ENCODE measurements at places on chromosomes 2 and 18.

- peak; percentile 66 for DNase-seq
Measured at GRCh38 chr2:27370816-27371620, 602 bp downstream of the SNX17 start.

DNA sequence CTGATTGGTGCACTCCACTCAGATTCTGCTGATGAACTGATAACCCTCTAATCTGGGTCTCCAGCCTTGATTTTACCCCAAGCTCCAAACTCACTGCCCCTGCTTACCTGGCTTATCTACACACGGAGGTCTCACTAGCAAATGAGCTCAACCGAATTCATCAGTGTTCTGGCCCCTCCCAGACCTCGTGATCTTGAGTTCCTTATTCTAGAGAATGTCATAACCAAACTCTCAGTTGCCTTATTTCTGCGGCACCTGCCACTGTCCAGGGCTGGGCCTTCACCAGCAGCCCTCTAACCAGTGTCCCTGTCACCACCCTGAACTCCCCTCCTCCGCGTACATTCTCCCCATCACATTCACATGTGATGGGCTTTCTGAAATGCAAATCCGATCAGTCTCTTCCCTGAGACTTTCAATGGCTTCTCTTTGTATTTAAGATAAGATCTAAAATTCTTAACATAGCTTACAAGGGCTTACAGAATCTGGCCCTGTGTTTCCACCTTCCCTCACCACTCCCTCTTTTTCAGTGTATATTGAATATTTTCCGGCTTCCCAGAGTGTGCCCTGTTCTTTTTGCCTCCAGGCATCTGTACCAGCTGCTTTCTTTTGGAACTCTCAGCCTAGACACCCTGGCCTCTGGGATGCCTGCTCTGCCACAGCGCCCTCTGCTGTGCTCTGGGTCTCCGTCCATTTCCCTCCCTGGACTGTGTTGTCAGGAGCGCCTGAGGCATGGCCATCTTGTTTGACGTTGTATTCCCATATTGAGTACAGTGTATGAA lies 31.1 kb downstream of the NAB1 start:
- peak; percentile 52 for DNase-seq

DNA sequence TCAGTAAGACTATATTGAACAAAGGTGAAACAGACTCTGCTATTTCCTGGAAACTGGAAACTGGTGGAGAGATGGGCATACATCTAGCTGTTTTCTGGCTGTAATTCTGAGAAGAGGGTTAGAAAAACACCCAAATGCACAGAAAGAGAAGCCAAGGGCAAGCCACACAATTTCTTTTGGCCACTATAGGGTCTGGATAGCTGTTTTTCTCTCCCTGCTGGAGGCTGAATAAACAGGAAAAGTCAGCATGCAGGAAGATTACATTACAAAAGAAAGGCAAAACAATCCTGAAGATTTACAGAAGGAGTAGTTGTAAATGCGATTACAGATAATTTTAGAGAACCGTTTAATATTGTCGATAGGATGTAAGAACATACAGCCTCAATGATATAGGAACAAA lies 186.2 kb upstream of the REG3G start:
- DNase-seq = no peak

DNA sequence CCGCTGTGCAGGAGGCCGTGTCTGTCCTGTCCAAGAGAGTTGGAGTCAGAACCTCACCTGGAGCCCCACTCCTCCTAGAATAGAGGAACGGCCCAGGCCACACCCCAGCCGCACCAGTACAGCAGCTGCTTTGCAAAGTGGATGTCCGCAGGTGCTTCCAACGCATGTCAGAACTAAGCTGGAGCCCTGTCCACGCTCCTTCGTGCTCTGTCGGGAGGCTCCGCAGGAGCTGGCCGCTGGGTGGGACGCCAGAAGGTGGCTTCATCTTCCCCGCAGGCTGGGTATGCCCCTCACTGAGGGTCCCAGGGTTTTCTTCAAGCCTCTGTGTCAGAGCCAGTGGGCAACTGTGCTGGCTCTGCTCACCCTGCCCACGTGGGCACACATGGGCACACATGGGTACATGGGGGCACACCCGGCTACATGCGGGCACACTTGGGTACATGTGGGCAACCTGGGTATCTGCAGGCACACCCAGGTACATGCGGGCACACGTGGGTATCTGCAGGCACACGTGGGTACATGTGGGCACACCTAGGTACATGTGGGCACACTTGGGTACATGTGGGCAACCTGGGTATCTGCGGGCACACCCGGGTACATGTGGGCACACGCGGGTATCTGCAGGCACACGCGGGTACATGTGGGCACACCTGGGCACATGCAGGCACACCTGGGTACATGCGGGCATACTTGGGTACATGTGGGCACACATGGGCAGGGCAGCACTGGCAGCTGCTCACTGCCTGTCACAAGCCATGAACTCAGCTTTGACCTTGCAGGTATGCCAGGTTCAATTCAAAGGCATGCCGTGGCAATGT lies 67.1 kb upstream of the CTDP1 start:
- no peak for DNase-seq

DNA sequence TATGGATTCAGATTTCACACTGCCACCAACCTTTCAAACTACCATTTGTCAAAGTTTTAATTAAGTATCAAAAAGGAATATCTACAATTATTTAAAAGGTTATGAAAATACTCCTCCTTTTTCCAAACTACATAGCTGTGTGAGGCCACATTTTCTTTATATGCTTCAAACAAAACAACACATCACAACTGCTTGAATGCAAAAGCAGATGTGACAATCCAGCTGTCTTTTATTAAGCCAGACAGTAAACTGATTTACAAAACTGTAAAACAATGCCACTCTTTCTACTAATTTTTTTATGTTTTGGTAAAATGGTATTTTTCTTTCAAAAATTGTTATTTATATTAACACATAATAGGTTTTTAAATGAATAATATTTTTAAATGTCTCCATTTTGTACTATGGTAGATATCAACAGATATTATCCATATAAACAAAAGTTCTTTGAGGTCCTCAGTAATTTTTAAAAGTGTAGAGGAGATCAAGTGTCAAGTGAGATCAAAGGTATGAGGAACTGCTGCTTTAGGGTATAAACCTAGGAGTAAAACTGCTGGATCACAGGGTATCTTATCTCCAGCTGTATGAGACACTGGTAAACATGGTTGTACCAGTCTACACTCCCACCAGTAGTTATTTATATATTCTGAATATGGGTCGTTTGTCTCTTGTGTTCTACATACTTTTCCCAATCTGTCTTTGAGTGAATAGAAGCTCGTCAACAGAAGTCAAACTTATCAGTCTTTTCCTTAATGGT lies 68.8 kb upstream of the SERTAD2 start:
- no peak for DNase-seq

GRCh38 chr2:2183176-2183575 lies 147.9 kb downstream of the MYT1L start:
- no peak for DNase-seq

DNA sequence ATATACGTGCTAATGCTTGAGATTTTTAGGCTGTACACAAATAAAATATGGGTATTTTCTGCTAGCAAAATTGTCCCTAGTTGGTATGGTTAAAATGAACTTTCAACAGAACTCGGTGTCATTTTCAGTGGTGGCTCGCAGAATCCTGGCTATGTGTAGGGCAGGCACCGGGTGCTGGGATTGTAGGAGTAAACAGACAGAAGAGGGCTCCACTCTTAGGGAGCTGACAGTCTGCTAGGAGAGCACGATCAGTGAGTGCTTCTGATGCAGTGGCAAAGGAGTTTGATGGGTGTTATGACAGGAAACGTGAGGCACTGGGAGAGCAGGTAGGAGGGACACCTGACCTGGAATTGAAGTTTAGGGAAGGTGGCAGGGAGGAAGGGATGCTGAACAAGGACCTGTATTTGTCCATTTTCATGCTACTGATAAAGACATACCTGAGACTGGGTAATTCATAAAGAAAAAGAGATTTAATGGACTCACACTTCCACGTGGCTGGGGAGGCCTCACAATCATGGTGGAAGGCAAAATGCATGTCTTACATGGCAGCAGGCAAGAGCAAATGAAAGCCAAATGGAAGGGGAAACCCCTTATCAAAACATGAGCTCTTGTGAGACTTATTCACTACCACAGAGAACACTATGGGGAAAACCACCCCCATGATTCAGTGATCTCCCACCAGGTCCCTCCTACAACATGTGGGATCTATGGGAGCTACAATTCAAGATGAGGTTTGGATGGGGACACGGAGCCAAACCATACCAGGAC lies 105.4 kb upstream of the LCLAT1 start:
- DNase-seq = no peak

DNA sequence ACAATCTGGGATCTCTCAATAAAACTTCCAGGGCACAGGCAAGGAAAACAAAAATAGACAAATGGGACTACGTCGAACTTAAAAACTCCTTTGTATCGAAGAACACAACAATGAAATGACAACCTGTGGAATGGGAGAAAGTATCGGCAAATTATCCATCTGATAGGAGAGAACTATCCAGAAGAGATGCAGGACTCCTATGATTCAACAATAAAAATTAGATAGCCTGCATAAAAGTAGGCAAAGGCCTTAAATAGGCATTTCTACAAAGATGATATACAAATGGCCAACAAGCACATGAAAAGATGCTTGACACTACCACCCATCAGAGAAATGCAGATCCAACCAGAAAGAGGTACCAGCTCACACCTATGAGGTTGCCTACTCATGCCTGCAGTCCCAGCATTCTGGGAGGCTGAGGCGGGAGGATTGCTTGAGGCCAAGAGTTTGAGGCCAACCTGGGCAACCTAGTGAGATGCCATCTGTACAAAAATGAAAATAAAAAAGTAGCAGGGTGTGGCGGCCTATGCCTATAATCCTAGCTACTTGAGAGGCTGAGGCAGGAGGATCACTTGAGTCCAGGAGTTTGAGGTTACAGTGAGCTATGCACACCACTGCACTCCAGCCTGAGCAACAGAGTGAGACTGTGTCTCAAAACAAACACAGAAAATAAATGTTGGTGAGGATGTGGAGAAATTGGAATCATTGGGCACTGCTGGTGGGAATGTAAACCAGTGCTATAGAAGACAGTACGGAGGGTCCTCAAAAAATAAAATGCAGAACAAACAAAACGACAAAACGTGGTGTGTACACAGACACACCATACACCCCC lies 21.6 kb downstream of the TWIST2 start:
- DNase-seq = peak; percentile 19

DNA sequence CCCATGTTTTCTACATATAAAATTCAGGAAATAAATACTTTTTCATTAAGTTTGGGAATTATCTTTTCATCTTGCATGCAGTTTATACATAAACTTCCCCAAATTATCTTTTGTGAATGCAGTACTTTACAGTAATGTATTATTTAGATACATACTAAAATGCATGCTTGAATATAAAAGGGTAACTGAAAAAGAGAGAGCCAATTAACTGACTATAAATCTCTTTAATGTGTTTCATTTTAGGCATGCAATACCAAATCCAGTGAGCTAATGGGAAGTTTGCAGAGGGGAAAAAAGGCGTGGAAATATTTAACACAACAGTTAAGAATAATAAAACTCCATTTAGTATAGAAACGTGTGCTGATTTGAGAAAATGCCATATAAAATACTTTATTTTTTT lies 39.2 kb downstream of the COL4A4 start:
- no peak for DNase-seq

DNA sequence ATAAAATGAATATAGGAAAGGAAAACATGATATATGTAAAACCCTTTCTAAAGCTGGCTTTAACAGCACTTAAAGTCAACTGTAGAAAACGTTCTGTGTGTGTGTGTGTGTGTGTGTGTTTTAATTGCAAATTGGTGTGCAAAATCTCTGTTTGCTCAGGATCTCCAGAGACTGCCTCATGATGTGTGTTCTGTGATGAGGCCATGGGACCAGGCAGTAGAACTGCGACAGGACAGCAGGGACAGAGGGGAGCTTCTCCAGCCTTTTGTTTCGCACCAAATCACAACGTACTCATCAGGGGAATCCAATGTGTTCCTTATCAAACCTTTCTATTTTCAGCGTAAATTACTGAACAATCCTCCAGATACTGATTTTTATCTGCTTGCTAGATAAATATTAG lies 66.7 kb downstream of the NXPH2 start:
- DNase-seq = no peak

- DNase-seq = no peak
Measured at GRCh38 chr2:66805016-66805865, 370.3 kb downstream of the MEIS1 start.

GRCh38 chr18:59050661-59051057 lies 89.0 kb upstream of the SEC11C start:
- no peak for DNase-seq

DNA sequence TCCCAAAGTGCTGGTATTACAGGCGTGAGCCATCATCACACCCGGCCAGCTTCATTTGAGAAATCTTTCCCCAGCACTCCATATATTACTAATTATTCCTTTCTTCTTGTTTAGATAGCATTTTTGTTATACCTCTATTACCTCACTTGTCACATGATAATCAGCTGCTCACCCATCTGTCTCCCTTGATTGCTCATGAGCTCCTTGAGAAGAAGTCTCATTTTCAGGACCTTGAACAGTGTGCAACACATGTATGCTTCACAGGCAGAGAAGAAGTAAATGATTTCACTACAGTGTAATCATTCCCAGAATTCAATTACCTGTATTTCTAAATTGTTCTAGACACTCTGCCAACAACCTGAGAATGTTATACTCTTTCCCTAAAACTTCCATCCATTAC lies 6.2 kb downstream of the PAIP2B start:
- DNase-seq = no peak

DNA sequence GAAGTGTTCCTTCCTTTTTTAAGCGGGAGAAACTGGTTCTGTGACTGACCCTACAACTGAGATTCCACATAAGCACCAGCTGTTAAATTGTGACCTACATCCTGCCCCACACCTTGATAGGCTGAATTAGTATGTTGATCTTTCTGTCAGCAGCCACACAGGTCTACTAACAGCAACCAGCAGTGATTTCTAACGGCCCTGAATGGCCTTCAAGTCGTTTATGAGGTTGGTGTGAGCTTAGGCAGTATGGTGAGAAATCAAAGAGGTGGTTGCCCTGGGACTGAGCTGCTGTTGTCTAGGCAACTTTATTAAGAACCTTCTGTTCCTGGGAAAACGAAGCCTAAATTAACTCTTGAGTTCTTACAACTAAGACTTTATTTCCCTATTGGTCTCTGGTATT lies 197.2 kb upstream of the FSHR start:
- DNase-seq = no peak

GRCh38 chr2:200471324-200471848 lies 38.5 kb downstream of the KCTD18 start:
- no peak for DNase-seq

All from CD4-positive, CD25-positive, alpha-beta regulatory T cell (primary cell).